ENCODE measurements at places on chromosomes 16 and 17.

GRCh38 chr16:24085666-24086065 lies 170.5 kb upstream of the CACNG3 start:
- DNase-seq = no peak

- DNase-seq = no peak
Observed at GRCh38 chr17:40886090-40886489, 1.0 kb upstream of the KRT20 start.

DNA sequence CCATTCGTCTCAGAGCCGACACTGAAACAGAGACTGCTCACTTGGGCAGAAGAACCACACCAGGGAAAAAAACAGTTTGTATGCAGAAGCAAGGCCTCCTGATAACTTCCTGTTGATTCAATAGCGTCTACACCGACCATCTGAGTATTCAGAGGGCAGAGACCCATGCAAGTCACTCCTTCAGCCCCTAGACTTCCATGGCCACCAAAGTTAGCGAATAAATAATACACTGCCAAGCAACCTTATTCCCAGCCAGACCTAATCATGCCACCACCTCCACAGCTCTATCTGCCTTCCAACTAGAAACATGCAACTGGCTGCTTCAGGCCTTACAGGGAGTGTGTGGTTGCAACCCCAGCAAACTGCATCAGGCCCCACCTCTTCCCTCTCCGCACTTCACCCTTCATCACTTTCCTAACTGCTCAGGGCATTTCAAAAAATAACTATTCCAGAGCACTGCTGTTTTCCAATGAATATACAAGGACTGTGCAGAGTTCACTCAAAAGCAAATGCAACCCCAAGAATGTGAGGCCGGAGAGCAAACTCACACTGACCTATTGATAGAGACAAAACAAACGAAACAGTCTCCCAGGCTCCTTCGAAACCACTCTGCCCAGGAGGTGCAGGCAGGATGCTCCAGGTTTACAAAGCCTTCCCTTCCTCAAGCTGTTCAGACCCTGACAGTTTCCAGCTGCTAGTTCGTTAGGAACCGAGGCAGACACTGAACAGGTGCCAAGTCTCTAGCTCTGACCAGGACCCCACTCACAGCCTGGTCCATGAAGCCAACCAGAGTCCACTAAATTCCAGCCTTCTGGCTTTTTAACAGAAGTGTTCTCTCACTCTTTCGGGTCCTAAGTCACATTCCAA lies 3.6 kb downstream of the USP7 start:
- DNase-seq = no peak

DNA sequence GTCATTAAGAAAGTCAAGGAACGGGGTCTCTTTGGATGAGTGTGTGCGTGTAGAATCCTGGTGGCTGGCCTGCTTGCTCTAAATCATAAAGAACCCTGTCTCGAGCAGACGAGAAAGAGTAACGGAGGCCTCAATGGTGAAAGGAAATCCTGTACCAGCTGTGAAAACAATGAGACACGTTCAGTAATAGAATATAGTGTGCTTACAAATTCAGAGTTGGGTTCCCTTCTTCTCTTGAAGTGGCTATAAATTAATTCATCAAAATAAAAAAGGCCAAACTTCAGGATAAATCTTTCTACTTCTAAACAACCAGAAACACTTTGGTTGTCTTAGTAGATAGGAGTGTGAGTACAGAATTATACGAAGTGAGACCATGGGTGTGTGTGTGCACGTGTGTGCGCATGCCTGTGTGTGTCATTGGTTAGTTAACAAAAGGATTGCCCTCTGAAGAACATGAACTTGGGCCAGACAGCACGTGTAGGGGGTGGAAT lies 48.5 kb downstream of the WWOX start:
- no peak for DNase-seq

Measured in activated CD4-positive, alpha-beta T cell treated with anti-CD3 and anti-CD28 coated beads, Interleukin-2, amount 50 U/mL, for 24 hours (primary cell).